K562 (cell line): ENCODE measurements at places on chromosomes 12 and 14. TPM values are rescaled to one million over a fixed set of nuclear protein-coding genes. Genes with fewer than 3 reads are reported as not detected.

GRCh38 chr14:72828604-72829003, 65.3 kb downstream of the DPF3 start:
- H3K4me3 ChIP-seq: no peak overlapping the region
- H3K27me3 ChIP-seq: peaks cover 4% of the 10 kb centered on the region; the same call in 1 of the 2 replicates
- no peak for DNase-seq
- no peak overlapping the region for H3K27ac ChIP-seq
- peaks cover 7% of the 10 kb centered on the region; the same call in 1 of the 2 replicates for H3K4me1 ChIP-seq

DNA sequence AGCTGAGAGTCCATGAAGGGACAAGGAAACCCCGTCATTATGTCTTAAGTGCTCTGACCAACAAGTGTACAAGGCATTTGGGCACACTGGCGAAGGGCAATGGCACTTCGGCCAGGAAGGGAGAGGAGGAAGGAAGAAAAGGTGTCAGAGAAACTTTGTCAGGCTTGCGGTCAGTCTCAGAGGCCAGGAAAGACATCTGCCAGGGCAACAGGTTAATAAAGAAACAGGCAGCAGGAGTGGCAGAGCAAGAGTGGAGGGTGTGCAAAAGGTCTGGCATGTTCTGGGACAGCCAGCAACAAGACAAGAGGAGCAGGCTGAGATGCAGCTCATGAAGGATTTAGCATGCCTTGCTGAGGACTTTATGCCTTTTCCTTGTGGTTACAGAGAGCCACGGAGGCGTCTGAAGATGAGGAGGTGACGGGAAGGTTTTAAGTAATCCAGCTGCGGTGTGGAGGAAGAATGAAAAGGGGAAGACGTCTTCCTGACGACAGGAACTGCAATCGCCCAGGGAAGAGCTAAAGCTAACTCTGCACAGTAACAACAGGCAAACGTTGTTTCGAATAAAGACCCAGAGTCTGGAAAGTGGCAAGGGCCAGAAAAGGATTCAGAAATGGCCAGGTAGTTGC, 13.1 kb downstream of the APPL2 start:
- no peak overlapping the region for H3K4me3 ChIP-seq
- DNase-seq: no peak
- H3K4me1 ChIP-seq: peaks cover 2% of the 10 kb centered on the region; the same call in 1 of the 3 replicates

DNA sequence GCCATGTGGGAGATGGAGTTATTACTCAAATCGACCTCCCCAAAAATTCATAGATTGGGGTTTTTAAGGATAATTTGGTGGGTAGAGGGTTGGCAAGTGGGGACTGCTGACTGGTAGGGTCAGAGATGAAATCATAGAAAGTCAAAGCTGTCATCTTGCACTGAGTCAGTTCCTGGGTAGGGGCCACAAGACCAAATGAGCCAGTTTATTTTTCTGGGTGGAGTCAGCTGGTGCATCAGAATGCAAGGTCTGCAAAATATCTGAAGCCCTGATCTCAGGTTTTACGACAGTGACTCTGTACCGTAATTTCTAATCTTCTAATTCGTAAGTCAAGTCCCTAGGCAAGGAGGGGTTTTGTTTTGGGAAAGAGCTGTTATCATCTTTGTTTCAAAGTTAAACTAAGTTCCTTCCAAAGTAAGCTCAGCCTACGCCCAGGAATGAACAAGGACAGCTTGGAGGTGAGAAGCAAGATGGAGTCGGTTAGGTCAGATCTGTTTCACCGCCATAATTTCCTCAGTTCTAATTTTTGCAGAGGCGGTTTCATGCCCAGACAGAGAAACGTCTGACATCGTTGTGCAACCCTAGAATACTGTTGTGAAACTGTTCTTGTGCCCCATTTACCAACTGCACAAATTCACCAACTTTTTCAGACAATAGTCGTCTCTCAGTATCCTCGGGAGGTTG, 104.5 kb upstream of the SFSWAP start:
- H3K4me3 ChIP-seq: no peak overlapping the region
- H3K27ac ChIP-seq: no peak overlapping the region
- H3K36me3 ChIP-seq: no peaks in the 10 kb centered on the region
- no peaks in the 10 kb centered on the region for H3K27me3 ChIP-seq

DNA sequence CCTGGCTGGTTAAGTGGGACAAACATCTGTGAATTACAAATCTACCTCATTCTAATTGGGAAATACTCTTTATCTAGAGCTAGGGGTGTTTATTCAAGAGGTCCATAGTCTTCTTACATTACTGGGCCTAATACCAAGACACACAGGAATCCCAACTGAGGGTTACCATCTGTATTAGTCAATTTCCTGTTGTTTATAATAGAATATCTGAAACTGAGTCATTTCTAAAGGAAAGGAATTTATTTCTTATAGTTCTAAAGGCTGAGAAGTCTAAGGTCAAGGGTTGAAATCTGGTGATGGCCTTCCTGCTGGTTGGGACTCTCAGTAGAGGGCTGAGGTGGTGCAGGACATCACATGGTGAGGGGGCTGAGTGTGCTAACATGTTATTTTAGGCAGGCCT, 36.0 kb downstream of the RTRAF start:
- no peak for DNase-seq
- no peaks in the 10 kb centered on the region for H3K36me3 ChIP-seq
- no peaks in the 10 kb centered on the region for H3K27me3 ChIP-seq
- no peak overlapping the region for H3K4me3 ChIP-seq

DNA sequence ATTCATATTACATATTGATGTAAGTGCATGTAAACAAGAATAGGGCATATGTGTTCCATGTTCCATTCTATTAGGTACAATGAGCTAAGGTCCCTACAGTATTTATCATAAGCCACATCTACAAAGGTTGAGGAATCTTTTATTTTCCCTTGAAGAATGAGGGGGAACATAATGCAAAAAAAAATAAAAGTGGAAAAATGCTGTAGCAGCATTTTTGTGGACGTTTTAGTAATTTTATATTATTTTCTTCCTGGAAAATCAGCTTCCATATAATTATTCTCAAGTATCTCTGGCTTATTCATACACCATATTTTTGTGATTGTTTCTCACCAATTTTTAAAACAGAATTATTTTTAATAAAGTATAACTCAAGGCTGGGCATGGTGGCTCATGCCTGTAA, 148.7 kb downstream of the MED13L start:
- H3K4me3 ChIP-seq: no peak overlapping the region
- DNase-seq: no peak
- no peak overlapping the region for H3K27ac ChIP-seq
- H3K27me3 ChIP-seq: no peaks in the 10 kb centered on the region
- peaks cover 22% of the 10 kb centered on the region for H3K4me1 ChIP-seq
- H3K36me3 ChIP-seq: no peaks in the 10 kb centered on the region

DNA sequence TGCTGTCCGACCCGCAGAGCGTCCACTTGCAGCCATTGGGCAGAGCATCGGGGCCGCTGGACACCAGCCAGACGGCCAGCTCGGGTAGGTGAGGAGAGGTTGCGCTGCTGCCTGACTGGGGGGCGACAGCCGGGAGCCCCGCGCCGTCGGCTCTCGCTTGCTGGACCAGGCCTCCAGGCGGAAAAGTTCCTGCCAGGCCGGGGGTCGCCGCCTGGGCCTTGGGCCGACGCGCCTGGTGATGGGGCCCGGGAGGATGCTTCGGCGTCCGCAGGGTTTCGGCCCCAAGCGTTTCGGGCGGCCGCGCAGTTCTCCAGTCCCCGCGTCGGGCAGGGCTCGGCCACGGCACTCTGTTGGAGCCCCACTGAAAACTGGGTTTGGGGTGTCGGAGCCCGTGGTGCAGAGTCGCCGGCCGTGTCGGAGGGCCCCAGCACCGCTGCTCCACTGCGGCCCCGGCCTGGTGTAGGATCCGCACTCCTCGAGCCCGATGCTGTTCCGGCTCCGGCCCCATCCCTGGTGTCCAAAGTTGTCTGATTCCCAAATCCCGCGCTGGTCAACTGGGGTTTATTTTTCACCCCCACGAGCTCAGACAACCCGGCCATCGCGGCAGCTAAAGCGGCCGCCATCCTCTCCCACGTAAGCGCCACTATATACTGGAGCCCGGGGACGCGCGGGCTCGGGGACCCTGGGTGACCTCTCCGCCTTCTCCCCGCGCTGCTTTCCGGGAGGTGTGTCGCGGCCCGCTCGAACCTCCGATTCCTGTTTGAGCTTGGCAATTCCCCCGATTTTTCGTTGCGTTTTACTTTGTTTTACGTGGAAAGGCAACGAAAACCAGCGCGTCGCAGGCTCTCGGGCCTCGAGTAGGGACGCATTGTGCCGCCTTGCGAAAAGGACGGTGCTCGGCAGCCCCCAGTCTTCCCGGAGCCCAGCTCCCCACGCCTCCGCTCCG, 872 bp downstream of the VSX2 start:
- peaks cover 14% of the 10 kb centered on the region for H3K4me1 ChIP-seq
- peaks cover 19% of the 10 kb centered on the region for H3K27me3 ChIP-seq
- H3K4me3 ChIP-seq: no peak overlapping the region

Gene DPY19L2
- polyA plus RNA-seq: 0.07 and 0.13 TPM in 2 replicates

Gene GPR135
- 1.6 and 1.7 TPM in 2 replicates for polyA plus RNA-seq

Gene MMAB
- polyA plus RNA-seq: 75.0 and 76.1 TPM in 2 replicates
